ENCODE measurements at places on chromosomes 11 and 22. TPM values are rescaled to one million over a fixed set of nuclear protein-coding genes. Genes with fewer than 3 reads are reported as not detected.

CARD18 gene
- not detected for total RNA-seq

DNA sequence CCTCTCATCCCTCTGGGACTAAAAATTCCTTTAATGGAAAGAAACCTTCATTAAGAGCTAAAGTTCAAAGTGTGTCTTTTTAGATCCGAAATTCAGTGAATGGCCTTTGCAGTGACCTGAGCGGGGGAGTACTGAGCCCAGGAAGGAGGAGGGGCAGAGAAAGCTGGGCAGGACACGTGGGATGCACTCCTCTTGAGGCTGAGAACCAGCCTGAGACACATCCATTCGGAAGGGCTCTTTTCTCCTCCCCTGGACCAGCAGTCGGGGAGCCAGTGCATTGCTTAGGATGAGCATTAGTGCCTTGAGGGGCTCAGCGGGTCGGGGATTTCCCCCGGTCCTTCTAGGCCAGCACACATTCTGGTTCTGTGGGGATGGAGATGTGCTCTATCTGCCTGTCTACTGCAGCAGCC lies 258.9 kb upstream of the B3GAT1 start:
- DNase-seq = no peak

GRCh38 chr11:72333661-72334060 lies 89.7 kb upstream of the PHOX2A start:
- no peak for DNase-seq

SART1 gene
- 186 TPM for total RNA-seq

DNA sequence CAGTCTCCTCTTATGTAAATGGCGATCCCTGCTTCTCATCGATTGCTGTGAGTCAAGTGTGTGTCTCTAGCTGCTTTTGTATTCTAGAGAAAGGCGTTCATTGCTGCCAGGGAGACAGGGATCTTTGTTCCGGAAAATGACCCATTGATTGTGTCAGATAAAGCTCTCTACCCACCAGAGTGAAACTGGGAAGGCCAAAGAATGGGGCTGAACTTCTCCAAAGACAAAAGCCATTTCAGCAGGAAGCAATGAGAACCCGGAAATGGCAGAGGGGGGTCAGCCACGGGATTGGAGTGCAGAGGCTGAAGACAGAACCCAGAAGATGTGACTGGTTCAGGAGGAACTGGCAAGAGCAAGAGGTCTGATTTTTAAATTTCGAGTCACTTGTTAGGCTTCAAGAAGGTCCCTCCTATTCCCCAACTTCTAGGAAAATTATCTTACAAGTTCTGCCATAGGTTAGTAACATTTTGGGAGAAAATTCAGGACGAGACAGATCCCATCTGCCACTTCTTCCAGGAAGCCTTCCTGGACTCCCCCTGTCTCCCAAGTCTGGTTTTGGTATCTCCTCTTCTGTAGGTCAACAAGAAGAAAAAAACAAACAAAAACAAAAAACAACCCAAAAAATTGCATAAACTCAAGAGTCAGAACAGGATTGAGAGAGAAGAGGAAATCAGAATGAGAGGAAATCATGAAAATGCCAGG lies 110.6 kb downstream of the NECTIN1 start:
- no peak for DNase-seq

SCO2 gene
- 6.3 TPM for total RNA-seq

C11orf86 gene
- total RNA-seq = not detected

DNA sequence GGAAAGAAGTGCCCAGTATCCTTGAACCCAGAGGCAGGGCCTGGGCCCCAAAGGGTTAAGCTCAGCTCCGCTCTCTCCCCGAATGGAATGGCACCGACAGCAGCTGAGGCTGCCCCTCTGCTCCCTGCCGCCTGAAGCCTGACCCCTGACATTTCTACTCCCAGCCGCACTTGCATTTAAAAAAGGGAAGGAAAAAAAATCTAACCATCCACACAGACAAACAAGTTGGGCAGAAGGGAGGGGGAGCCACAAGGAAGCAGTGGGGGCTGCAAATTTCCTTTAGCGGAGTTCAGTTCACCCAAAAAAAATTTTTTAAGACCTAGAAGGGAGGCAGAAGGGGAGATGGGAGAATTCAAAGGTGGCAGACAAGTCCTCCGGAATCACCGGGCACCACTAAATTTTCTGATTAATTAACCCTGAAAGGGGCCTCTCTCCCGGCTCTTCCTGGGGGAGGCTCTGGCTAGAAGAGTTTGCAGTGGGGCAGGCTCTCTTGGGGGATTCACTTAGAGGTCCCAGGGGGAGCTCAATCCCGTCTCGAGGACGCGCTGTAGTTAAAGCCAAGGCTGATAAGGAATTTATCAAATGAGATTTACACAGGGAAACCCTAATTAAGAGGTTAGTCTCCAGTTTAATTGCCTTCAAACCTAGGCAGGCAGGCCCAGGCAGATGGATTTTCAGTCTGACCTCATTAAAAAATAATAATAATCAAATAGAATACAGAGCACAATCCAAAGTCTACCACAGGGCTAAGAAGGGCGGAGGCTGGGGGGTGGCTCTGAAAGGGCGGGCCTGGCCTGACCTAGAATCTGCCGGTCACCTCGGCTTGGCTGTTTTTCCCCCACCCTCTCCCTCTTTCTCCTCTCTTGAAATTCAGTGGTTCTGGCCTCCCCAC lies 25.6 kb downstream of the MN1 start:
- DNase-seq = no peak

DNA sequence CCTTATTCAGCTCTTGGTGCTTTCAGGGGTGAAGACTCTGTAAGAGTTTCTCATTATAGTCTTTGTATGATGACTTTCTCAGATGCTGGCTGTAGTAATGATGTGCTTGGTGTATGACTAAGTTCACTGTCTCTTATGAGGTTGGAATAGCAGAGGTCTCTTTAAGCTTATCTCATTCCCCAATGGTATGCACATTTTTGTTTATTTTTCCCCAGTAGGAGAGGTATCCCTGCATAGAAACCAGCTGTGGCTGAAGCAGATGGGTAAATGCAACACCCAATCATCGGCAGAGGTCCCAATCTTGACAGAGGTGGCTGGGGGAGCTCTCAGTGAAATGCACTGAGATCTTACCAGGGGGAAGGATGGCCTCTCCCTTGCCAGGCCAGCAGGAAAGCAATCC lies 34.6 kb downstream of the BBOX1 start:
- DNase-seq = no peak

DNA sequence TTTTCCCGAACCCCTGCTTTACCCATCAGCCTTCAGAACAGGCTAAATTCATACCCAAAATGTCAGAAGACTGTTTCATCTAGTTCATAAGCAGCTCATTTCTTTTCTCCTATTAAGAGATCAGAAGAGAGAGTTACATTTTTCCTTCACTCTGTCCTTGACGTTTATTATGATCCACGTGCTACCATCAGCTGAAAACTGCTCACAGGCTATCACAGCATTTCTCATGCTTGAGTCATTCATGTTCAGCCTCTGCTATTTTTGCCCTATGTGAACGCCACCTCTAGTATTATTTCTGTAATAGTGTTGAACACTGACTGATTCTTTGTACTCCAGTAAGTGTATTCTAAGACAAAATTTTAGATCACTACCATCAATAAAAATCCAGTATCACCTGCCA lies 51.9 kb downstream of the SLC1A2 start:
- DNase-seq = no peak

OR52I1 gene
- not detected for total RNA-seq

GRCh38 chr11:43541993-43542392 lies 138.5 kb upstream of the HSD17B12 start:
- no peak for DNase-seq
